ENCODE measurements at places on chromosomes 11 and 22.

GRCh38 chr22:46584081-46584921 lies 35.9 kb upstream of the GRAMD4 start:
- no peak for DNase-seq

GRCh38 chr11:105111145-105111944 lies 28.2 kb downstream of the CARD18 start:
- DNase-seq, result no peak

GRCh38 chr11:15038963-15039362 lies 34.4 kb upstream of the CALCB start:
- DNase-seq, result no peak

- no peak for DNase-seq
These were observed 52.1 kb downstream of the LHFPL7 start for GRCh38 chr22:24894220-24894975.

DNA sequence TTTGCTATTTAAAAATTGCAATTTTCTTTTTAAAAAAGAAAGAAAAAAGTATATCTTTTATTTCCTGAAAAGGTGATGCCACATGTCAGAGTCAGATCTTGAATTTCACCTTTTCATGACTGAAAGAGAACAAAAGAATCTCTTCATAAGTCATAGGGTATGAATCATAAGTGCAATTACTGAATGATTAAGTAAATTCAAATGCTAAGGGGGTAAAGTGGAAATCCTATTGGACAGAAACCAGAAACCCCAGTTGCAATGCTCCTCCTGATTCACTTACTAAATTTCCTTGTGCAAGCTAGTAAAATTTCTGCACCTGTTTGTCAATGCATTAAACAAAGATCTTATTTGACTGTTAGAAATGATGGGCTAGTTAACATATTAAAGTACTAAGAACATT lies 8.2 kb upstream of the PRRG4 start:
- DNase-seq, result no peak

DNA sequence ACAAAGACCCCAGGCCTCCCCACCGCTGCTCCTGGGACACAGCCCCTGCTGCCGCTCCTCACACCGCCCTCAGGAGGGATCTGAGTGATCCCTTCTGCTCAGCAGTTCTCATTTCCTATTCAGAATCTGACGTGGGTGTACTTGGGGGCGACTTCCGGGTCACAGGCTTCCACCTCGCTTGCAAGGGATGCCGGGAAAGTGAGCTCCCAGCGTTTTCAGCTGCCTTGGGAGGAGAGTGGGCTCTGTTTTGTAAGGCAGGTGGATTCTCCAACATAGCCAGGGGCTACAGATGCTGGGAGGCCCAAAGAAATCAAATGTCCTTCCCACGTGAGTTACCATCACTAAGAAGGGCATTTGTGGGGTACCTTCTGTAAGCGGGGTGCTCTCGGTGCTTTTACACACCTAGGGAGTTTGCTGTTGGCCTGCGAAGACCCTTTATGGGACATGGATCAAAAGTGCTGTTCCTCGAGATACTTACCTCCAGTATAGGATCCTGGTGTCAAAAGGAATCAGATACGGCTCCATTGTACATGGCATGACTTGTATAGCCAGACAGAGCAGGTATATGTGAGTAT lies 9.7 kb upstream of the LRRC10B start:
- no peak for DNase-seq

DNA sequence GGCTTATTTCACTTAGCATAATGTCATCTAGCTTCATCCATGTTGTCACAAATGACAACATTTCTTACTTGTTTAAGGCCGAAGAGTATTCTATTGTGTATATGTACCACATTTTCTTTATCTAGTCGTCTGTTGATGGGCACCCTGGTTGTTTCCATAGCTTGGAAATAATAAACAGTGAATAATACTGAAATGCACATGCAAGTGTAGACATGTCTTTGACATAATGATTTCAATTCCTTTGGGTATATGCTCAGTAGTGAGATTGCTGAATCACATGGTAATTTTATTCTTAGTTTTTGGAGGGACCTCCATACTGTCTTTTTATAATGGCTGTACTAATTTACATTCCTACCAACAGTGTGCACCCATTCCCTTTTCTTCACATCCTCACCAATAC lies 508.0 kb downstream of the NELL1 start:
- DNase-seq, result no peak

GRCh38 chr11:134470238-134470637 lies 58.2 kb upstream of the B3GAT1 start:
- no peak for DNase-seq

DNA sequence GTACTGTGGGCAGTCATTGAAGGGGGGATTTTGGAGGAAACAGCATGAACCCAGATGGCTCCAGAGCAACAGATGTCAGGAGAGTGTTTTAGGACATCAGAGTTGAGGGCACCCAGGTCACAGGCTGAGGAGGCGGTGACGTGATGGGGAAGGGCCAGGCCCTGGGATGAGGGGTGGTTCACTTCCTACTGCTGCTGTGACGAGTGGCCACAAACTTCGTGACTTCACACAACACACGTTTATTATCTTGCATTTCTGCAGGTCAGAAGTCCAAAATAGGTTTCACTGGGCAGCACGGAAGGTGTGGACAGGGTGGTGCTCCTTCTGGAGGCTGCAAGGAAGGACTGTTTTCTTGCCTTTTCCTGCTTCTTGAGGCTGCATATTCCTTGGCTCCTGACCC lies 77.7 kb upstream of the RAB1B start:
- no peak for DNase-seq

GRCh38 chr22:47198801-47199251 lies 436.4 kb downstream of the TBC1D22A start:
- no peak for DNase-seq

GRCh38 chr22:22920910-22921550 lies 33.4 kb downstream of the IGLL5 start:
- no peak for DNase-seq

DNA sequence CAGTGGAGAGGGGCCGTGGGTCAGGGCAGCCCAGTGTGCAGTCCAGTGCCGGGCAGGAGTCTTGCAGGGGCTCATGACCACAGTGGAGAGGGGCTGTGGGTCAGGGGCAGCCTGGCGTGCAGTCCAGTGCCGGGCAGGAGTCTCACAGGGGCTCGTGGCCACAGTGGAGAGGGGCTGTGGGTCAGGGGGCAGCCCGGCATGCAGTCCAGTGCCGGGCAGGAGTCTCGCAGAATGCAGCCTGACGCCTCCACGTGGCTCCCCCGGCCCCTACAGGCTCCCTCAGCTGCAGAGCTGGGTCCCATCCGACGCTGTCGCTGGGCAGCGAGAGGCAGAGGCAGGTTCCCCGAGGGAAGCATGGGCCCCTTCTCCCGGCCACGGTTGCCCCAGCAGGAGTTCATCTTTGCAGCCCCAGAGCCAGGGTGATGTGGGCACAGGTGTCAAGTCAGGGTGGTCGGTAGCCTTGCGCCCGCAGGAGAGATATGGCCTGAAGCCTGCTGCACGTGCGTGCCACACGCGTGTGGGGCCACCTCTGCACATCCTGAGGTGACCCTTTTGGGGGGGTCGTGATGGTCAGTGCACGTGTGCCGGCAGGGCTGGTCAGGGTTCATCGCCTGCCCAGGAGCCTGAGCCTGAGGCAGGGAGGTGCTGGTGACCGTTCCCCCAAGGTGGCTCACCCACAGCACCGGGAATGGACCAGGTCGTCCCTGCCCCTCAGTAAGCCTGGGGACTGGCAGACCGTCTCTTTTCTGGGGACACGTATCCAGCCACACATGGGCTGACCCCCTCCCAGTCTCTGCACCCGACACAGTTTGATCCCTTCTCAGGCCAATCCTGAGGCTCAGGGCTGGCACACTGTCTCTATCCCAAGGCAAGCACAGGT lies 2.9 kb downstream of the IFITM5 start:
- no peak for DNase-seq

DNA sequence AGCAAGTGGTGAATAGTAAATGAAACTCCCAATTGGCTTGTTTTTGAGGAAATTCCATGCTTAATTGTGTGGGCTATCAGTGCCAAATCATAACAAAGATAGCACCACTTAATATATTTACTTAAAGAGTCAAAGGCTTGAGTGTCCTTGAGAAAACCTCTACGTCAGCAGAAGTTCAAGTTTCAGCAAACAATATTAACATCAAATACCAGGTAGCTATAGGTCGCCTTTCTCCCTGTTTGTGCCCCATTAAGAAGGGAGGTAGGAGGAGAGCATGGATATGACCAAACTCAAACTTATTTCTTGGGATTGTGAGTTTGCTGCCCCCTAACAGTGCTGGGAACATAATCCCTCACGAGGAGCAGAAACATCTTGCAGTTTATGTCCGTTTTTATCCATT lies 105.6 kb upstream of the SYN3 start:
- DNase-seq, result no peak

DNA sequence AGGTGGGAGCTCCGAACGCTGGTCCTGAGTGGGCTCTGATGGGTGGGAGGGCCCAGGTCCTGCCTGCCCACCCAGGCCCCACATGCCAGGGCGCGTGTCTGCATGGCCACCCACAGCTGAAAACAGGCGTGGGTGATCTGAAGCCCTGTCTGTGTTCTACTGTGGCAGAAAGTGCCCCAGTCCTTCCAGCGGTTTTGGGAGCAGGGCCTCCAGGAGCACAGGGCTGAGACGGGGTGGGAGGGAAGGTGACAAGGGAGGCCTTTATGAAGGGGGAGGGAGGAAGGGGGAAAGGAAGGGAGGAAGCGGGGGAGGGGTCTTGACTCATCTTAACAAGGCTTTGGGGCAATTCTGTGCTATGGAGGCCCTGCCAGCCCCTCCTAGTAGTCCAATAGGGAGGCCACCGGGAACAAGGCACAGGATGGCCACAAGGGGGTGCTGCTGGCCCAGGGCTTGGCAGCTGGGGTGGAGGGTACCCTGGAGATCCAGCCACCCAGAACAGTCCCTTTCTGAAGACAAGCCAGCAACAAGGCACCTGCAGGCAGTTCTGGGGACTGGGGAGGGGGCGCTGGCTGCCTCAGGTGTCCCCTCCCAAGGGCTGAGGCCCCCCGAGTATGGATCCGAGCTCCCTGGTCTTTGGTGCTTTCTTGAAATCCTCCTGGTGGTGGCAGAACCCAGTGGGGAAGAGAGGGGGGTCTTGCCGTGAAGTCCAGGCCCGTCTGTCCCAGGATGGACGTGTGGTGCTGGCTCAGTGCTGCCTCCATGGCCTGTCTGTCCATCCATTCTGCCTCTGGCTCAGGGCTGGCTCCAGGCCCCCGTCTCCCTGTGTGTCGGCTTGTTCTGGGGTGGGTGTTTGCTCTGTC lies 6.3 kb upstream of the FADS3 start:
- DNase-seq, result peak; percentile 59

DNA sequence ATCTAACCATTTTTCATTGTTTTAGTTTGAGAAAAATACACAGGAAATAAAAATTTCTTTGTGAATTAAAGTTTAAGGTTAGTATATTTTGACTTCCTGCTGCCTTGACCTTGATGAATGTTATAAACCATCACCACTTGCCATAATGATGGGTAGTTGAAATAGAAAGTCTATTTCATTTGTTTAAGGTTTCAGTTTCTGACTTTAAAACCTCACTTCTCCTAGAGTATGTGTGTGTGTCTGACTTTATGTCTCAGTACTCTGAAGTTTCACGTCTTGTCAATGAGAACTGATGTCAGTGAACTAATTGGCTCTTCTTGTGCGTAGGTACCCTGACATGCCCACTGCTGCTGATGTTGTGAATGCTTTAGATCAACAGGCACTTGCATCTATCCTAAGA lies 188.2 kb downstream of the METTL15 start:
- DNase-seq, result no peak

DNA sequence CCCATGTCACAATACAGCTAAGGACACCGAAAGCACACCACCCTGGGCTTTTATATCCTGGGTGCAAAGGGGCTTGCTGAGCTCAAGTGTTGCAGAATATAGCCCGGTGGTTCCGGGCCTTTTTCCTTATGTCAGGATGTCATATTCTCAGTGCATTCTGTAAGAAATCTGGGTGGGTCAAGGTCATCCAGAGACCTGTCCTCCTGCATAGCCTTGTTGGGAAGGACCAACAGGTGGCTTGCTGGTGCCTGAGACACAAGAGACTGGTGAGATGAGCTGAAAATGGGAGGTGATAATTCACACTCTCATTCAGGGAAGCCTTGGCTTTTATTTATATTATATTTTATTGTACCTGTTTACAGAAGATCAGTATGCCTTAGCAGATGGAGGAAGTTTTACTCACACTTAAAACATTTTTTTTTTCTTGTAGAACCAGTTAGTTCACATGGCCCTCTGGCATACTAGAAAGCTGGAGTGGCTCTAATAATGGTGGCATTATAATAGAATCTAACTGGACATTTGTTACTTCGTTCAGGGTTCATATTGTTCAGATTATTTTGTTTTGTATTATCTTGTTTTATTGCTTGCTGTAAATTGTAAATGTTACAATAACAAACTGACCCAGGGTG lies 14.6 kb upstream of the TMEM123 start:
- DNase-seq, result no peak

DNA sequence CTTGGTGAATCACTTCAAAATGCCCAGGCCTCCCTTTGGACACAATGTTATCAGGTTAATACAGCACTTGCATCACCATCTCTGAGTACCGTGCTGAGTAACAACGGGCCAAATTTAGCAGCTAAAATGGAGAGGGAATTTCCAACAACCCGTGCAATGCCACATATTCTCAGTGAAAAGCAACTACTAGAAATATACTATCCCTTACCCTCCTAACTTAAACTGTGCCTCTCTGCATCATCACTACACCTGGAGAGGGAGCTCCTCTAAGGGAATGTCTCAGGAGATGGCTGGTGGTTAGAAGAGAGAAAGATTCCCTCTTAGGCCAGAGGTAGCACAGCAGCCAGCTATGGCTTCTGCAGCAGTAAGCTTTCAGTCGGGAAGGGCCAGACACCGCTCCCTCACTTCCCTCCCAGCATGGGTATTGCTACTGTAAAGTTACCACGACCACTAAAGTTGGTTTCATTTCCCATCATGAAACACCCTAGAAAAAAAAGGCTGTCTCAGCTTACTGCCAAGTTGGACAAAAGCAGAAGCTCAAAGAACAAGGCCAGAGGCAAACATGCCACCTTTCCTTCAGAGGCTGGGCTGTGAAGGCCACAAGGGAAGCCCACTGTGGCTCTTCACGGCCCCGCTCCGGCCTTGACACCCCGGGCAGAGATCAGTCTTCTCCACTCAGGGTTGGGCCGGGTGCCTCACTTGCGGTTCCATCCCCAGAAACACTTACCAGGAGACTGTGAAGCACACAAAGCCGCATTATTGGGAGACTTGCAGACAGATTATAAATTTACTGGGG lies 3.9 kb downstream of the MAML2 start:
- peak; percentile 13 for DNase-seq

- no peak for DNase-seq
These were observed 143.6 kb upstream of the ANO5 start for GRCh38 chr11:22049276-22049675.

- DNase-seq, result no peak
These were observed 72.6 kb upstream of the RAB1B start for GRCh38 chr11:66195867-66196266.

DNA sequence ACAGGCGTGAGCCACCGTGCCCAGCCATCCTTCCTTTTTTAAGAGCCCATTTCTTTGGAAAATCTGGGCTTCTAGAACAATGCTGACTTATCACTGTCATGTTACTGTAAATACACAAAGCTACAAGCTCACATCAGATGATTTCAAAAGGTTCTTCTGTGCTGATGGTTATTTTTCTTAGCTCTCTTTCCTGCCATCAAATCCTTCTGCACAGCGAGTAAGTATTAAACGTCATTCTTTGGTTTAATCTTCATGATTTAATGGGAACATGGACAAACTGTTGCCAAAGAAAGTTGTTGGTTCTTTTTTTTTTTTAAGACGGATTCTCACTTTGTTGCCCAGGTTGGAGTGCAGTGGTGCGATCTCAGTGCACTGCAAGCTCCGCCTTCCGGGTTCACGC lies 43.3 kb upstream of the NUP50 start:
- DNase-seq, result no peak

- no peak for DNase-seq
These were observed 49.6 kb upstream of the ME3 start for GRCh38 chr11:86722006-86722405.

- no peak for DNase-seq
These were observed 281.0 kb upstream of the C11orf87 start for GRCh38 chr11:109140857-109141515.
